Stomach (tissue), 19 donors: ENCODE measurements at places on chromosomes 11 and 22. TPM values are rescaled to one million over a fixed set of nuclear protein-coding genes. Genes with fewer than 3 reads are reported as not detected.

DNA sequence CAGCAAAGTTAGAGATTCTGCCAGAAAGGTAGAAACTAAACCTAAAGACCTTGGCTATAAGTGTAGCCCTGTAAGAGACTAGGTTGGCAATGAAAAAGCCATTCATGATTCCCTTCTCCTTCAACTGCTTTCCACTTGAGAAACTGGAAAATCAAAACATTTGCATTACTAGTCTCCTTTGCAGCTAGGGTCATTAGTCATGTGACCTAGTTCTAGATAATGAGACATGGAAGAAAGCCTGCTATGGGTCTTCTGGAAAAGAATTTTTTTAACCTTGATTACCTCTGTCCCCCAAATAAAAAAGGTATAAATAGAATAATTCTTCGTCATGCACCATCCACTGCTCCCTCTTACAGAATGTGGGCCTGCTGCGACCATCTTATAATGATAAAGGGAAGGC lies 80.1 kb downstream of the SOX6 start:
- no peak for DNase-seq

MS4A15 gene
- total RNA-seq: not detected

- no peak for DNase-seq
Measured at GRCh38 chr11:130157101-130157500, 2.5 kb upstream of the ST14 start.

- DNase-seq: no peak
Measured at GRCh38 chr11:3825473-3826154, 15.1 kb downstream of the RHOG start.

OR52E8 gene
- not detected for total RNA-seq

CDC45 gene
- total RNA-seq: 1.2 TPM
